ENCODE measurements at places on chromosomes 2 and 18.

DNA sequence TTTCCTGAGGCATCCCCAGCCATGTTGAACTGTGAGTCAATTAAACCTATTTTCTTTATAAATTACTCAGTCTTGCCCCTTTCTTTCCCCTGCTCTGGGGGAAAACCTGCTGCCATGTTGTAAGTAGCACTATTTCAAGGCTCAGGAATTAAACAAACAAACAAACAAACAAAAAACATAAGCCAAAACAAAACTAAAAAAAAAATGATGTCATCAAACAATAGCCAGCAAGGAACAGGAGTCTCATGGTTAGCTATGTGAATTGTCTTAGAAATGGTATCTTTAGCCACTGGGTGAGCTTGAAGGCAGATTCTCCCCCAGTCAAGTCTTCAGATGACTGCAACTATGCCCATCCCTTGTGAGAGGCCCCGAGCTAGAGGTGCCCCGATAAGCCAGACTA, 823.4 kb upstream of the ZEB2 start:
- DNase-seq = no peak

DNA sequence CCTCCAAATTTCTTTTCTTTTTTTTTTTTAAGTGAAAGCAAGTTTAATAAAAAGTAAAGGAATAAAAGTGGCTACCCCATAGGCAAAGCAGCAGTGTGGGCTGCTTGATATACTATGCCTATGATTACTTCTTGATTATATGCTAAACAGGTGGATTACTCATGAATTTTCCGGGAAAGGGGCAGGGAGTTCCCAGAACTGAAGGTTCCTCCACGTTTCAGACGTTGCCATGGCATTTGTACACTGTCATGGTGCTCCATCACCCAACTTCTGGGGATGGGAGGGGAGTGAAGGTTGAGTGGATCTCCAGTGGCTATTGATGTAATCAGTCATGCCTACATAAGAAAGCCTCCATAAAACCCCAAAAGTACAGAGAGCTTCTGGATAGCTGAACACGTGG, 176.2 kb downstream of the CYP26B1 start:
- DNase-seq = no peak

DNA sequence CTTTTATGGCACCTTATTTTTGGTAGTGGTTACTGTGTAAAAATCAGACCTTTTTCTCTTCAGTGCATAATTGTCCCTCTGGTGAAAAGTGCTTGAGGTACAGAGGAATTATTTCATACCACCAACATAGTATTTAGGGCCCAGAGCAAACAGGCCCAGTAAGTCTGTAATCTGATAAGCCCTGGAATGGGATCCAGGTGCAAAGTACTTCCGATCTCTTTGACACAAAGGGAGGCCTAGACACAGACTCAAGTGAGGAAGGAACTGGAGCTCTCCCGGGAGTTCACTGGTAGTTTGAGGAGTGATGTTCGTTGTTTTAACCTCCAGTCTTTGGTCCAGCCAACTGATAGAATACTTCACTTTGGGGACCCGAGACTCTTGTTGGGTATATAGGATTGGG, 57.4 kb downstream of the RAB31 start:
- DNase-seq = no peak

DNA sequence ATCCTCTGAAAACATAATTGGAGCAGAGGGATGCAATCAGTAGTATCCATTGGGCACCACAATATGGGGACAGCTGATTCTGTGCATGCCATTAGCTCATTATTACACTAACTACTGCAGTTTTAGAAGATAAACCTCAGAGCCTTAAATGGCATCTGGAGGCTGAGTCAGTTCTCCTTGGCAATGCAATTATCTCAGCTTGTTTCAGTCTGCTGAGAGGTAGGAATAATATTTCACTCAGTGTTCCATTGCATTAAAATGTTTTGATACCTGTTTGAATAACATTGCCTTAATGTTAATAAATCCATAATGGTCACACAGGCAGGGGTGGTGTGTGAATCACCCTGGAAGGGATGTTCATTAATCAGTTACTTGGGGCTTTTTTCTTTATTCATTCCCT, 309.6 kb downstream of the LRRTM1 start:
- DNase-seq = no peak

DNA sequence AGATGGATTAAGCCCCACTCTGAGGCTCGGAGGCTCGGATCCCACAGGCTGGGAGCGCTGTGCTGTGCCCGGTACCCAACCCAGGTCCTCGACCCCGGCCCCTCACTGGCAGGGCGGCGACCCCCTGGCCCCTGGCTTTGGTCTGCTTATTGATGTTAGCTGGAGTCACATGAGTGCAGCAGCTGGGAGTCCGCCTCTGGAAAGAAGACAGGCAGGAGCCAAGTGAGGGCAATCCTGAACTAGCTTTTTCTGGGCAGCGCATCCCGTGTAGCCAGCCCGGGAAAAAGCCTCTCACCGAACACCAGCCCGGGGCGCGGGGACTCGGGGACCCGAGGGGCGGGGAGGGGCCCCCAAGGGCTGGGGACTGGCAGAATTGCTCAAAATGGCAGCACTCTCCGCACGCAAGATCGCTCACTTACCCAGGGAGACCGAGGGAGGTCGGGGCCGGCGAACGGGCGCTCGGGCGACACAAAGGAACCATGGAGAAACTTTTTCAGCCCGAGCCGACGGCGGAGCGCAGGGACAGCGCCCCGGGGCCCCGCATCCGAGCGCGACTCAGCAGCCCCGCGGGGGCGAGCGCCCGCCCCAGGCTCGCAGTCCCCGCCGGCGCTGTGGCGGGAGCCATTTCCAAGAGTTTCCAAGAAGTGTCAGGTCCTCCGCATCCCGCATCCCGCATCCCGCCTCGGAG, 567 bp downstream of the TMEM200C start:
- no peak for DNase-seq

- no peak for DNase-seq
Measured at GRCh38 chr2:180564051-180564450, 416.4 kb upstream of the UBE2E3 start.

DNA sequence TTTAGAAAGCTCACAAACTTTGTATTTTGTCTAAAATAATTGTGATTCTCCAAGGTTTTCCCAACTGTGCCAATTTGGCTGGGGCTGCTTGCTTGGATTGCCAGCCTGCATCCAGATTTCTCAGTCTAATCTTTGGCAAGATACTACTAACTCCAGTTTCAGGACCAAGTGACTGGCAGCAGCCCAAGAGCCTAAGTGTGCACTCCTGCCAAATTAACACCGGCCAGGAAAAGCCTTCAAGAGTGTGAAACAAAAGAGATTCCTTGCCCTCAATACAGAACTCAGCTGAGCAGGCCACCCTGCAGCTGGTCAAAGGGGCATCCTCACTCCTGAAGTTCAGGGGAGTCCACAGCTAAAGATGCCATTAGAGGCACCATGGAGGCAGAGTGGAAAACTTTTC, 589.0 kb upstream of the ACVR2A start:
- DNase-seq = no peak

DNA sequence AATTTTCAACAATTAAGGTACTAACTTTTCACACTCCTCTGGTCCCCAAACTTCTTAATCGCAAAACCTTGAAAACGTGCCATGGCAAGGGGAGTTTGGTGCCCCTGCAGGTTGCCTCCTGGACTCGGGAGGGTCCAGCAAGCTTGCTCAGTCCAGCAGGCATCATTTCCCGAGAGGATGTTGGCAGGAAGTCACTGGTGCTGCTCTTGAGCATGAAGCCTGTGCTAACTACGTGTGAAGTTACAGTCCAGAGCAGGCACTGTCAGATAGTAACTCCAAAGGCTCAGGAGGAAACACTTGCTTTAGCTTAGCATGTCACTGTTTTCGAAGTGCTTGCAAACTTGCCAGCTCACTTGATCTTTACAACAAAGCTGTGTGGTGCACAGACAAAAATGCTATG, 215.4 kb downstream of the MYCN start:
- DNase-seq = no peak

GRCh38 chr2:10274983-10275802, 27.5 kb upstream of the HPCAL1 start:
- no peak for DNase-seq

DNA sequence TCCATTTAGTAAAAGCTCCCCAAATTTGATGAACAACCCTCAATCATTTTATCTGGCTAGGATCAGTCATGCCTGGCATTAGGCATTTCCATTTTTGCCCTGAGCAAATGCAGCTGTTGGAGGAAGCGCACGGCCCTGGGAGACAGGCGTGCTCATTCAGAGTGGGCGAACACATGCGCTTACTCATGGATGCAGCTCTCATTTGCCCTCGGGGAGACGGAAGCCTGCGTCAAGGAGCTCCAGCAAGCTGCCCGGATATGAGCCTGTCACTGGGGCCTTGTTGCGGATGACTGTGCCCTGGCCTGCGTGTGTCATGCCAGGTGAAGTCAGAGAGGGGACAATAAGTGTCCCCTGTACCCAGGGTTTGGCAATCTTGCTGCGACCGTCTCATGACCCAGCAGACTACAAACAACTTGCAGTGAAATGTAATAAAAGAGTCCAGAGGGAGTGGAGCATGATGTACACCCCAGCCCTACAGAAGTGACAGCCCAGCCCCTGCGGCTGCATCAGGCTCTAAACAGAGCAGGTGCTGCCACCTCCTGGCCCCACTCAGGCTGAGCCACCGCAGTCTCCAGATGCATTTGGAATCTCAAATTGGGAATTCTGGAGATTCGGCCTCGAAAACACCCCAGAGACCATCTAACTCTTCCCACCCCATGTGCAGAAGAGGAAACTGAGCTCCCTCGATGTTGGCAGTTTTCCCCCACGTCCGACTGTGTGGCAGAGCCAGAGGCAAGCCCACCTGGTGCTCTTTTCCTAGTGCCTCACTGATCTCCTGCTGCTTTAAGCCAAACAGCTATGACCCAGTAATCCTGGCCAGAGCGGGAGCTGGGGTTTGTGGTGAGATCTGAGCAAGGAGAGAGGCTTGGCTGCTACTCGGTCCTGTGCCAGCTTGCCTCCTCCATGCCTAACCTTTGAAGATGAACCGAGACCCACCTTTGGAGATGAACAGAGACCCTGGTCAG, 105.0 kb upstream of the ALK start:
- no peak for DNase-seq

GRCh38 chr2:141529659-141530058, 601.2 kb downstream of the LRP1B start:
- no peak for DNase-seq

GRCh38 chr2:239271471-239271870, 129.3 kb downstream of the HDAC4 start:
- no peak for DNase-seq
